Sigmoid colon (tissue), 7 donors: ENCODE measurements at places on chromosomes 3 and 15. TPM values are rescaled to one million over a fixed set of nuclear protein-coding genes. Genes with fewer than 3 reads are reported as not detected.

Gene FGF12
- total RNA-seq = 2.9 TPM

Gene ALPK3
- total RNA-seq = 41.0 TPM

- DNase-seq = no peak
Observed at GRCh38 chr3:50388016-50388719, 28.8 kb upstream of the TMEM115 start.

DNA sequence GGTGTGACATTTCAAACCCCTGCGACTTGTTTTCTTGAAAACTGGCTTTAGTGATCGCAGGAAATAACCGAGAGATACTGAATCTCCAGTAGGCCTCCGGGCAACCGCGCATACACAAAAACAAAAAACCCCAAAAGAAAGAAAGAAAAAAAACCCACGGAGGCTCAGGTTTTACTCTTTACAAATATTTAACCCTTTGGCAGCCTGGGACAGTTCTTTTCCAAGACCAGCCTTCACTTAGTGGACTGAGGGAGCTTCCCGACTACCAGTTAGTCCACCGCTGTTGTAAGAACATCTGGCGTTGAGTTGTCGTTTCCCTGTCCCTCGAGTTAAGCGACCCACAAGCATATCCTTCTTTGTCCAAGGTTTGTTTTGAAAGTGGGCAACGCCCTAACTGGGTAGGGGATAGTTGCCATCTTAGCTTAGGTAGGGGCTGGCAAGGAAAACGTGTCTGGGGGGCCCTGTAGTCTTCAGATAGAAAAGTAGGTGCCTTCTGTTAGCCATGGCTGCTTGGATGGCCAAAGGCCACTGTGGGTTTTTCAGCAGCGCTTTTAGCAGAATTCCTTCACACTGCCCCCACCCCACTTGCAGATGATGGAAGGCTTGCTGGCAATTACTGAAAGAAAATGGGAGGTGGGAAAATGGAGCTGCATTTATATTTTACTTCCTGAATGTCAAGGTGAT is 6.9 kb downstream of the ISL2 start:
- no peak for DNase-seq

DNA sequence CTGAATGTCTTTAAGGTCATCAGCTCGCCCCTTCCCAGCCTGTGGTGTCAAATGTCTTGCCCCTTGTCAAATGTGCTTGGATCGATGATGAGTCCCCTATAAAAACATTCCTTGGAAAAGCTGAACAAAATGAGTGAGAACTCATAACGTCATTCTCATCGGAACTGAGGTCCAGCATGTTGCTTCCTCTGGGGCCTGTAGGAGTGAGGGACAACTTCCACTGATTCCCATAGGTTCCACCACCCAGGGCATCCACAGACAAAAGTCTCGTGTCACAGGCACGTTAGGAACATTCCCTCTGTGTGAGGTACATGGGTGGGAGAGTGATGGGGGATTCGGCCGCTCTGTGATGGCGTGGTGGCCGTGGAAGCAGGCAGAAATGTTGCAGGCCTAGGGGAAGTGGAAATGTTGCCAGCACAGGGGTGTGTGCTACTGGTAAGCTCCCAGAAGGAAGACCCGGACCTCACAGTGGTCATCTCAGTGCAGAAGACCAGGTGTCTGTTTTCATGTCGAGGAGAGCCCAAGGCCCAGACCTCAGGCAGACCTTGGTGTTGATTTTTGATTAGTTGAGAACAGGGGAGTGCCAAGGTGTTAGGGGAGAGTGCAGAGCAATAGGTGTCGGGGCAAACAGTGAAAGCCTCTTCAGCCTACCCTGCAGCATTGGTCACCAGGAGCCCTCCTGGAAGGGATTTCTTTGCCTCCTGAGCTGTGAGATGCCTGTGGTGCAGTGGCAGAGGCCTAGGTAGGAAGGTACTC is 96.8 kb downstream of the SNRPN start:
- peak; percentile 32 for DNase-seq

DNA sequence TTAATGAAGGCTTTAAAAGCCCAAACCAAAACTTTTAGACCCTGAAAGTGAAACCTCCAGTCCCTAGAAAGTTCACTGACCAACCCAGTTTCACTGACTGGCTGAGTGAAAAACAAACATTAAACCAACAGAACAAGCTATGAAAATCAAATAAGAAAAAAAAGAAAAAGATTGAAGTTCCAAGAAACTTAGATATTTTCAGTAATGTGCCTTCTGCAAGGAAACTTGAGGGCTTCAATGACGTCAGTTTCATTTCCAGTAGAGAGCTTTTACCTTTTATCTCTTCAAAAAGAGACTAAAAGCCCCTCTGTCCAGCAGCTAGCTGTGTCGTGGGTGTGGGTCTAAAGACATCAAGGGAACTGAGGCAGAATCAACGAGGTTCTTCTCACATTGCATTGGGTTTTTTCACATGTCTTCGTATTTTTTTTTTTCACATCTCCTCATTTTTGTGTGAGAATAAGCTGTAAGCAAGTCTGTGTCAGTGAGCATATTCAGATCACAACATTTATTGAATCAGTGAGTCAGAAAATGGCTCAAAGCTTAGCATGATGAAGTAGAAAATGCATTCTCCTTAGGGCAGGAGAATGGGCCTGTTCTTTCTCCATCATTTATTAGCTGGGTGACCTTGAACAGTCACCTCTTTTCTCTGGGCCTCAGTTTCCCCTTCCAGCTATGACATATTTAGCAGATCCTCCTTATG is 54.8 kb upstream of the BCL6 start:
- DNase-seq = no peak

DNA sequence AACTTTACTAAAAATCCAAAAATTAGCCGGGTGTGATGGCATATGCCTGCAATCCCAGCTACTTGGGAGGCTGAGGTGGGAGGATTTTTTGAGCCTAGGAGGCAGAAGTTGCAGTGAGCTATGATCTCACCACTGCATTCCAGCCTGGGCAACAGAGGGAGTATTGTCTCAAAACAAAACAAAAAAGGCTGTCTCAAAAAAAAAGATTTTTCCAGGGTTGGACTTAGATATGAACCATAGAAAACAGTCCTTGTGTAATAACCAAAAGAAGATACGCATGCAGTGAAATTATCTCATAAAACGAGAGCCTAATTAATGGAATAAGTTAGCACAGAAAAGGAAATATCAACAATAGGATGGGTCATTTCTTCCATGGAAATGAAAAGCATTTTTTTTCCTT is 320.4 kb upstream of the RASGRP1 start:
- no peak for DNase-seq

Gene SLCO2A1
- total RNA-seq = 10.0 TPM

Gene PLSCR2
- not detected for total RNA-seq

GRCh38 chr3:81580355-81580754 is 181.1 kb downstream of the GBE1 start:
- no peak for DNase-seq

GRCh38 chr3:58725326-58725853 is 58.8 kb upstream of the FAM3D start:
- DNase-seq = no peak

GRCh38 chr15:52866698-52867097 is 76.6 kb upstream of the ONECUT1 start:
- no peak for DNase-seq

DNA sequence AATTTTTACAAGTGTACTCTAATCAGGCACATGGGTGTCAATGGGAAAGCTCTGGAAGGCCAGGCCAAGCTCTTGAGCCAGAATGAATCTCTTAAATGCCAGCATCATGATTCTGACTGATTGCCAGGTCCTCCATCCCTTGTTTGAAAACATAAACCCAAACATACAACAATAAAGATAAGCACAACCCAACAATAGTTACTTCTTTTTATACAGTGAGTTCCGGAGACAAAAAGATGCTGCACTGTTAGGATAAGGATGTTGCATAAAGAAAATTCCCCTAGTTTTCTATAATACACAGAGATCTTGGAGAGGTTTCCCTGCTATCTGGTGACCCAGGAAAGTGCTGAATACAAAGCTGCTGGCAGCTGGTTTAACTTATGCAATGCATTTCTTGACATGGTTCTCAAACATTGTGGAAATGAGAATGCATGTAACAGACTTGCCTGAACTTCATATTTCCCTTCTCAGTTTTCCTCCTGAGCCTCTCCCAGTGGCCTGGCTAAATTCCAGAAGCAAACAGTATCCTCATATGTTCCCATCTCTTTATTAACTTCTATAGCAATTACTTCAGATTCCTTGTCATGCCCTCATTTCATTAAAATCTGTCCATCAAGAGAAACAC is 180.1 kb upstream of the PRICKLE2 start:
- DNase-seq = no peak

Gene HCN4
- total RNA-seq = not detected

Gene GOLGA8S
- 0.55 TPM for total RNA-seq

GRCh38 chr15:63917588-63918316 is 84.0 kb upstream of the HERC1 start:
- no peak for DNase-seq

Gene SKOR1
- 1.1 TPM for total RNA-seq

GRCh38 chr3:25454005-25454927 is 26.2 kb downstream of the RARB start:
- DNase-seq = no peak

Gene ECE2
- 2.3 TPM for total RNA-seq

Gene RASGRP1
- 0.54 TPM for total RNA-seq

DNA sequence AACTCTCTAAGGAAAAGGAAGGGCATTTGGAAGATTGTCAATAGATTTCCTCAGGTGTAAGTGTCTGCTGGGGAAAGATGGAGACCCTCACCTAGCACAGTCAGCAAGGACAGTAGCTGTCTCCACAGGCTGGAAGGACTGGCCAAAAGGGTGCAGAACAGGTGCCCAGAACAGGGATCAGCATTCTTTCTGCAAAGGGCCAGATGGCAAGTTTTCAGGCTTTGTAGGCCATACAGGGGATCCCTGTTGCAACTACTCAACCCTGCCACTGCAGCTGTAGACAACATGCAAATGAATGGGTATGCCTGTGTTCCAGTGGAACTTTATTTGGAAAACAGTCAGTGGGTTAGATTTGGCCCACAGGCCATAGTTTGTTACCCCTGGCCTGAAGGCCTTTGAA is 8.1 kb downstream of the AGBL1 start:
- DNase-seq = no peak

GRCh38 chr3:57596495-57597126 is 533 bp downstream of the ARF4 start:
- peak; percentile 94 for DNase-seq

DNA sequence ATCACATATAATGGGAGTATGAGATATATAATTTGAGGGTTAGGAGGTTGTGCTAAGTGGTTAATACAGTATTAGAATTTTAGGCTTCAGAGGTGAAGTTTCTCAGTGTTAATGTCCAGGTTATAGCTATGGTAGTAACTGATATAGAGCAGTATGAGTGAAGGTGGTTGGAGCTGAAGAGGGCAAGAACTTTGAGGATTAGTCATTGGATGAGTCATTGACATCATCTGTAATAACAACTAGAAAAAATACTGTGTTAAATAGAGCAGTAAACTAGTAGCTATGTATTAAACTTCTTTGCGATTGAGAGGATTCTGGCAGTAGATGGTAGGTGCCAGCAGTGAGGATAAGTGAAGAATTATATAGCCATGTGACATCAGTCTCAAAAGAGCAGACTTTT is 47.5 kb upstream of the EIF3J start:
- DNase-seq = no peak

- DNase-seq = peak; percentile 53
Observed at GRCh38 chr15:99447497-99448371, 118.0 kb upstream of the MEF2A start.

GRCh38 chr15:25536801-25537611 is 98.2 kb upstream of the UBE3A start:
- no peak for DNase-seq

DNA sequence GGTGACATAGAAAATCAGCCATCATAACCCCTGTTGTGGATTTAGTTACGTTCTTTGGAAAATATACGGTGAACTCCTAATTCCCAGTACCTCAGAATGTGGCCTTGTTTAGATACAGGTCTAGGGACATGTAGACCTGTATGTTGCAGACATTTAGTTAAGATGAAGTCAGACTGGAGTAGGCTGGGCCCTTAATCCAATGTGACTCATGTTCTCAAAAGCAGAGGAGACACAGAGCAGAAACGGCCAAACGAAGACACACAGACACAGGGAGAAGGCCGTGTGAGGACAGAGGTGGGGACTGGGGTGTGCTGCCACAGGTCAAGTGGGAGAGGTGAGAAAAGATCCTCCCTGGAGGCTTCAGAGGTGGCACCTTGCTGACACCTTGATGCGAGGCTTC is 119.0 kb upstream of the PROK2 start:
- DNase-seq = no peak

Gene SLC28A1
- not detected for total RNA-seq

GRCh38 chr3:169512991-169513390 is 150.5 kb downstream of the MECOM start:
- no peak for DNase-seq

Gene TJP1
- total RNA-seq = 122 TPM

DNA sequence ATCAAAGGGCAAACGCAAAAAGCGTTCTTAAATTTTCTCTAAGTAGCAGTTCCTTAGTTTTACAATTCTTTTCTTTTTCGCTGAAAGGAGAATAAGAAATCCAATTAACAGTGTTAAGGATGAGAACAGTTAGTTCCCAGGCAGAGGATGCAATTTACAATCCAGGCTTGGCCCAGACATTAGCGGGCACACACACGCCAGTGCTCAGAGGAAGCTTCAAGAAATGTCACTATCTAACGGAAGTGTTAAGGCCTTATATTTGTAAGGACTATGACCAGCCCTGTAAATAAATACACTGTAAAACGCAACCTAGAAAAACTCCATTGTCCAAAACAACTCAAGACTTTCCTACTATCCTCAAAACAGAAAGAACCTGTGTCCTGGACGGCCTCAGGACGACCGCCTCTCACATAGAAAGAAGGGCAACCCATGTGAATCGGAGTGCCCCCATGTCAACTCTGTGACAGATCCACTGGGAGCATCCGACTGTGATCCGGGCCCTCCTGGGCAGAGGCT is 1.3 kb downstream of the ACAP2 start:
- no peak for DNase-seq

GRCh38 chr15:62306851-62307504 is 141.9 kb upstream of the C2CD4B start:
- DNase-seq = peak; percentile 79

Gene WDR49
- total RNA-seq = 0.81 TPM

- DNase-seq = no peak
Observed at GRCh38 chr3:35908366-35909232, 269.3 kb downstream of the ARPP21 start.

GRCh38 chr3:145118303-145118702 is 1042.7 kb downstream of the PLOD2 start:
- DNase-seq = no peak

Gene SPINK8
- not detected for total RNA-seq

DNA sequence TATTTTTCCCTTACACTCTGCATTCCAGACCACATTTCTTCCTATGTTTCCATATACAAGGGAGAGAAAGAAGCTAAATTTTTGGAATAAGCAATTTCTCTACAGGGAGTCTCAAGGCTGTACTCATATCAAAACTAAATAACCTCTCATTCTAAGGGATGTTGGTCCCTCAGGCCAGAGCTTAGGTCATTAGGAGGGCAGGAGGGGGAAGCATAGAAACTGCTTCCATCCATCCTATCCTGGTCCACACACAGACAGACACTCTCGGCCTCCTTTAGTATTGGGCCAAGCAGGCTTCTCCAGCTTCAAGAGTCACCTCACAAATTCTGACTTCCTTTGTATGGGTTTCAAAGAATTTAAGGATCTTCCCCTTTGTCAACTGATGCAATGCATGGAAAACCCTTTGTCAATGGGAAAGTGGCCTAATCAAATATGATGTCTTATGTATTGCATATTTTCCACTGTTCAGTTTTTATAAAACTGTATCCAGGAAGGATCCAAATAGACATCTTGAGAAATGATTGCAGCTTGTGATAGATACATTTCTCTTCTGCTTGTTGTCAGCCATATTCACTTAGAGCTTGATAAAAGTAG is 140.7 kb upstream of the RARB start:
- no peak for DNase-seq

Gene CCDC191
- total RNA-seq = 5.3 TPM
